T-helper 2 cell treated with Interferon-gamma antibody and Interleukin-4, amounts not matched to agents 100 ng/mL and 5 ng/mL, for 36 hours (primary cell): ENCODE measurements at places on chromosomes 1 and 21. TPM values are rescaled to one million over a fixed set of nuclear protein-coding genes. Genes with fewer than 3 reads are reported as not detected.

The RIIAD1 gene
- not detected in 2 replicates for total RNA-seq

The PMVK gene
- total RNA-seq = 45.3 and 47.9 TPM in 2 replicates

The AADACL3 gene
- total RNA-seq = not detected in 2 replicates

The MSH4 gene
- 0.34 and 0.43 TPM in 2 replicates for total RNA-seq

The SPOCD1 gene
- not detected in 2 replicates for total RNA-seq

The PRRX1 gene
- not detected in 2 replicates for total RNA-seq

The PTGS2 gene
- 1.2 and 1.3 TPM in 2 replicates for total RNA-seq

The MROH7 gene
- 0.18 and 0.27 TPM in 2 replicates for total RNA-seq

The RGS5 gene
- total RNA-seq = 2.3 and 2.7 TPM in 2 replicates

The PPOX gene
- total RNA-seq = 29.6 and 36.3 TPM in 2 replicates

The PROK1 gene
- not detected in 2 replicates for total RNA-seq

The CDCA8 gene
- 64.9 and 66.4 TPM in 2 replicates for total RNA-seq

The PIP5K1A gene
- 68.5 and 71.7 TPM in 2 replicates for total RNA-seq

The OR2L8 gene
- total RNA-seq = 0.30 TPM in 1 of 2 replicates, not detected in the other

The TMPRSS15 gene
- total RNA-seq = not detected in 2 replicates

The OR2T33 gene
- total RNA-seq = not detected in 2 replicates

The CA6 gene
- 0.36 and 0.55 TPM in 2 replicates for total RNA-seq
